Activated naive CD4-positive, alpha-beta T cell treated with Interleukin-2 at 50 U/mL for 16 hours (primary cell): ENCODE measurements at places on chromosomes 3 and 15.

DNA sequence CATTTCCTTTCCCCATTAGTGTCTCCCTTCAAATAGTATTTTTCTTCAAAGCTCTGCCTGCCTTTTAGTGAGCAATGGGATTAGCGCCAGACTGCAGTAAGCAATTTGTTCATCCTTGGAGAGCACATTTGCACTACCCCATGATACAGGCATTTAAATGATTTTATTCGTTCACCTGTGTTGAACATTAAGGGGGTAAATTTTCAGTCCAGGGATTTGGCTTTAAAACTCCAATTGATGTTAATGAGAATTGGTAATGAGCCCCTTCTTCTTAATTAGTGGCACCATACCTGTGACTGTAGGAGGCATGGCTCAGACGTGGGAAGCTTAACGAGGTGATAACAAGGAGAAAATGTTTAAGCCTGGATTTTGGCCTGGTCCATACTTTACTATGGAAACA lies 161.4 kb upstream of the NANOGP8 start:
- no peak for DNase-seq

DNA sequence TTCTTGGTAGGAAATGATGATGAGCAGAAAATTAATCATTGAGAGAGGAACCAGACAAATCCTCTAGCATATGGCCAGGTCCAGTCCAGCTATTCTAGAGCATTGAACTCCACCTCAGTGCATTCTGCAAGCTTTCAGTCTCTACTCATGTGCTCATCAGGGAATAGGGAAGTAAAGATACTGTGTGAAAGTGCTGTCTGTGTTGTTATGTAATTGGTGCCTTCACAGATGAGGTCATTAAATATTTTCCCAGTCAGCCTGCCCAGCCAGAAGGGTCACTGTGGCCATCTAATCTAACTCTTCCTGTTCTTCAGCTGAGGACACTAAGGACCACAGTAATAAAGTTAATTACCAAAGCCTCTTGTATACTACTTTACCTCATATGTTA lies 28.2 kb downstream of the C3orf62 start:
- no peak for DNase-seq

GRCh38 chr3:45209526-45209925 lies 16.6 kb downstream of the TMEM158 start:
- no peak for DNase-seq

DNA sequence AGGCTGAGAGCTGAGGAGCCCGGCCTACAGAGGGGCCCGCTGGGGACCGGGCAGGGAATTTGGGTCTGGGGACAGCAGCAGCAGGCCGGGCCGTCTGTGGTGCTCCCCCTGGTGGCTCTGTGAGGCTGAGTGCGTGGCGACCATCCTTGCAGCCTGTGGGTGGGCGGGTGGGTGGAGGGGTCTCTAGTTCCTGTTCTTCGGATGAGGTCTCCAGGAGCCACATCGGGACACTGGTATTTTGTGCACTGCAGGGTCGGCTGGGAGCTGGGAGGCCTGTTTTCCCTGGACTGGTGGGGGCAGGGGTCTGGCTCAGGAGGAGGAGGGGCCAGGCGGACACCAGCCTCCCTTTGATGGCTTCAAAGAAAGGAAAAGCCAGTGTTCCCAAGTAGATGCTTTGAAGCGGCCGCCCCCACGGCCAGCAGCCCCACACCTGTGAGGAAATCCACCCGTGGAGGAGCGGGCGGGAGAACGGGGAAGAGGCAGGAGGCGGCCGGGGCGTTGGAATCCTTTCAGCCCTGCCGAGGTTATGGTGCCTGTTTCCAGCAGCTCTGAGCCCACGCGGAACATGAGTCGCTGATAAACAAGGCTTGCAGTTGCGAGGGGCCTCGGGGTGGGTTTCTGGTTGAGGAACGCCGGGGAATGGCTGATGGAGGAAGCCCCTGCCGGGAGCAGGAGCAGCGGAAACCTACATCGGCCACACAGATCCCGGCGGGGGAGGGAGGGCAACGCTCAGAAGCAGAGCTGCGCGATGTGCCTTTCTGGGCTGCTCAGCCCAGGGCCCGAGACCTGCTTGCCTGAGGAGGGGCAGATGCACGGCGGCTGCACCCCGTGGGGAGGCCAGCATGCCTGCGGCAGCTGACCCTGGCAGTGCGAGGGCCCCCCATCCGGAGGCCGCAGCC lies 154.3 kb downstream of the NSMCE3 start:
- no peak for DNase-seq

- DNase-seq = no peak
Observed at GRCh38 chr3:12489832-12490231, 5.6 kb downstream of the TSEN2 start.
